ENCODE measurements at places on chromosomes 2 and 18.

DNA sequence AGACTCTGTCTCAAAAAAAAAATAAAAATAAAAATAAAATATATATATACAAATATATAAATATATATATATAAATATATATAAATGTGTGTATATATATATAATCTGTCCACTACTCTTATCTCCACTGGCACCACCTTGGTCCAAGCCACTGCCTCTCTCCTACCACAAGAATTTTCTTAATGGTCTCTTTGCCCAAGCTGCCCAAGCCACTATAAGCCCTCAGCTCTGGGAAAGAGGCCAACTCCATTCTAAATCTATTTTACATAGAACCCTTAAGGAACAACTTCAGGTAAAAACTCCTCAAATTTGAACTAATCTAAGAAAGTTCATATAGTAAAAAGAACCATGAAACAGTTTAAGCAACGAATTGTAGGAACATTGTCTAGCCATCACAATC, 45.6 kb upstream of the GREB1L start:
- no peak for DNase-seq

- DNase-seq = peak; percentile 82
Measured at GRCh38 chr2:152571048-152571766, 146.1 kb downstream of the PRPF40A start.

DNA sequence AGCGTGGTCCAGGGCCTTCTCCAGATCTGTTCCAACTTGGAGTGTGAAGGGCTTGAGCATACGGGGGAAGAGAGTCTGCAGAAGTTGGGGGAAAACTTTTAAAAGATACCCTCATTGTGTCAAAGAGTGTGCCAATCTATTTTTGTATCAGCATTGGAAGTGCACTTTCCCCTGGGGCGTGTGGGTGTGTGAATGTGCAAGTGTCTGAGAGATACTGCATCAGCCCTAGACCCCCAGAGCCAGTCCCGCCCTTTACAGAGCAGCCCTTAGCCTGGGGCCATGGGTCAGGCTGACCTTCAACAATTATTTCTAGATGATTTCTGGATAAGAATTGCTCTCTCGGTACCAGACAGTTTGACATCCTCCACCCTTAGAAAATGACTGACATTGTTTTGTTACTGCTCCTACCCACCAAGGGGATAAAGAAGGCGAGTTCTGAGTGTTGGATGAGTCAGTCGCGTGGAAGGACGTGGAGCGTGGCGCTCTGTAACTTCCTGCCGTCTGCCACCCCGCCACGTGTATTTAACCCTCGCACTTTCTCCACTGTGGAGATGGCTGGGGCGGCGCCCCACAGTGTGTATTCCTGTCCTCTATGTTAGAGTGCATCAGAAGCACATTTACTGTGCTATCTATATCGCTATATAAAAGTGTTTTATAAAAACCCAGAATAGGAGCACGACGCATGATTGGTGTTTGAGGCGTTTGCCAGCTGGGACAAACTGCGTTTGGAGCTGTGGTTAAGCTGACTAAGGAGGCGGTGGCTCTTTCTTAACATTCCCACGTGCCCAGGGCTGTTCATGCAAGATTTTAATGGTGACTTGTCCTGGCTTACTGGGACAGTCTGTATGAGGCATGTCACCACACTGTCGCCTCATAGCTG, 122.6 kb downstream of the CABLES1 start:
- peak; percentile 35 for DNase-seq

GRCh38 chr2:43171789-43172188, 54.6 kb downstream of the ZFP36L2 start:
- no peak for DNase-seq

DNA sequence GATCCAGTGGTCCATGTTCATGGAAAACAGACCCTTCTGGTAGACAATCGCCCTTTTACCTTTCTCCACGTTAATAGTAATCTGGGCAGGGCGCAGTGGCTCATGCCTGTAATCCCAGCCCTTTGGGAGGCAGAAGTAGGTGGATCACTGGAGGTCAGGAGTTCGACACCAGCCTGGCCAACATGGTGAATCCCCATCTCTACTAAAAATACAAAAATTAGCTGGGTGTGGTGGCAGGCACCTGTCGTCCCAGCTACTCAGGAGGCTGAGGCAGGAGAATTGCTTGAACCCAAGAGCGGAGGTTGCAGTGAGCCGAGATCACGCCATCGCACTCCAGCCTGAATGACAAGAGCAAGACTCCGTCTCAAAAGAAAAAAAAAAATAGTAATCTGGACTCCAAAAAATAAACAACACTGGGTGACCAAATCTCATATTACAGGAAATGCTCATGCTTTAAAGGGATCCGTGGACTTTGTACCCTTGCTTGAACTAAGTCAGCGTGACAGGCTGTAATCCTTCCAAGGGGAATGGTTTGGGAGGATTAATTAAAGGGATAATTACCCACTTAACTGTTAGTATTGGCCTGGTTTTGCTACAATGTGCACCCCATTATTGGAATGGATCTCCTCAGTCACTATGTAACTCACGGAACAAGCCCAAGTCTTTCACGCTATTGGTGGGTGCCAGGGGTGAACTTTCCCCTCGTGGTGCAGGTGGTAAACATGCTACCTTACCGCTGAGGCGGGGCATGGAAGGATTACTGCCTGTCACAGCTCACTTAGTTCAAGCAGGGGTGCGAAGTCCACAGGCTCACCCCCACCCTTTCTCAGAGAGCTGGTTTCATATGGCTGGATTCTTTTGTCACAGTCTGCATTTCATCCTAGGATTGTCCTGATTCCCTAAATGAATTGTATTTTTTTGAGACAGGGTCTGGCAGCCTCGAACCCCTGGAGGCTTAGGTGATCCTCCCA, 36.7 kb downstream of the PROC start:
- no peak for DNase-seq

DNA sequence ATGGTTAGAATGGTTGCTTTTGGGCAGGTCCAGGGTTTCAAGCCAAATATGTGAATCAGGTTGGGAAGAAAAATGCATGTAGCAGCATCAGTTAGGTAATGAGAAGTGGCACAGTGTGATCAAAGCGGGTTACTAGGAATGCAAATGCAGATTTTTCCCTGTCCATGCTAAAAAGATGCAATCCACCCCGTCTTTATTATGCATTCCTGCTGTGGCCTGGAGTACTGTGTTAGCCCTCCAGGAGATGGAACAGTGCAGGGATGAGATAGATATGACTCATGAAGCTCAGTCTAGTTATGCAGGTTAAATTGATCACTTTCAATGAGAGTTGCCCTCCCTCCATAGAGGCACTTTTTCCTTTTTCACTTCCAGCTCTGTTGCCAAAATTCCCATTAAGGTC, 283.8 kb downstream of the CTNNA2 start:
- DNase-seq = no peak

DNA sequence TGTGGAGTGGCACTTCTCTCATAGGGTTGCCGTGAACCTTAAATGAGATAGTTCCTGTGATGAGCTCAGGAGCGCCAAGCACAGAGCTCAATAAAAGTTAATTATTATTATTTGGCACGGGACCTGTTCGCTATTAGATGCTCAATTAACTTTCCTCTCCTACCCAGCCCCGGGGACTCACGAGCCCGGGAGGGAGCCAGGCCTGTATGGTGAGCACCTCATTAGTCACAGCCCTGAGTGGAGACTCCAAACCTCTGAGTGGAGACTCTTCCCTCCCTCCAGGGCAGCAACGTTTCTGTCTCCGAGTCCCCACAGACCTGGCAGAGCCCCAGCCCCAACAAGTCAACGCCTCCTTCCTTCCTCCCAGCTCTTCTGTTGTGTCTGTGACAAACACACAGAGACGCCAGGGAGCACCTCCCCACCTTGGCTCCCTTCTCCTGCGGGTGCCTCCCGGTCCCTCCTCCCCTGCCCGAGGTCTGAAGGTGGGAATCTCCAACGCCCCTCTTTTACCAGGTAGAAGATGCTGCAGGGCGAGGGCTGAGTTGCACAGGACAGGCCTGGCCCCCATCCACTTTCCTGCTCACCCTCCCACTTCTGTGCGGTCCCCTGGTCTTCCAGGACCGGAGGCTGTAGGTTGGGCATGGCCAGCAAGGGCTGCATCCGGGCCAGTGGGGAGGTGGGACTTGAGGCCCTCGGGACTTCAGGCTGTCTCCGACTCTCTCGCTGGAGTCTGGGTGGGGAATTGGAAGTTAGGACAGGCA, 52.7 kb upstream of the ODC1 start:
- peak; percentile 72 for DNase-seq

DNA sequence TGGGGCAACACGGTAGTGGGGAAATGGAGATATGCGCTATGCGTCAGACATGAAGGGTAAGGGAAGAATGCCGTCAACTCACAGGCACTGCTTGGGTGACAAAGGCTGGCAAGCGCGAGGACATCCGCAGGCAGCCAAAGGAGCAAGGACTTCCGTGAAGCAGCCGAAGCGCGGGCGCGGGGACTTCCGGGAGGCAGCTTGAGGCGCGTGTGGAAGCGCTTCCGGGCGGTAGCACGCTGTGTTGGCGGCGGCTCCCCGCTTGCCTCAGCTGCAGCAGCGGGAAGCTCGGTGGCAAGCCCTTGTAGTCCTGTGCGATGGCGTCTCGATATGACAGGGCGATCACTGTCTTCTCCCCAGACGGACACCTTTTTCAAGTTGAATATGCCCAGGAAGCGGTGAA, at the start of gene PSMA8:
Gene PSMA8, plus strand, starts transcription at position 218 of the 400 bp plus-strand sequence. Its CDS starts 97 bp downstream, at position 315.
- peak; percentile 5 for DNase-seq

GRCh38 chr2:180905002-180905401, 75.4 kb upstream of the UBE2E3 start:
- no peak for DNase-seq

DNA sequence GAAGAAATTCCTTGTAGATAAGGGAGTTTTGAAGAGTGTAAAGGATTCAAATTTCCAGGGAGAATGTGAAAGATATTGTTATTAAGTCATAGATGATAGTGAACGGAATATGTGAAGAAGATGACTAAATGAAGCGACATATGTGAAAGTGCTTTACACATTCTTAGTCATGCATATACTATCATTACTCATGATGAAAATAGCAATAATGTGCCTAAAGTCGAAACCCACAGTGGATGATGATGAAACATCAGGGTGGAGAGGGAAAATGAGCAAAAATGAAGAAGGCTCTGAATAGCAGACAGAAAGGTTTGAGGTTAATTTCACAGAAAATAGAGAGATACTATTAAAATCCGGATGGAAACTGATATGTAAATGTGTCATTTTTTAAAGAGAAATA, 1237.1 kb downstream of the LRP1B start:
- peak; percentile 86 for DNase-seq

DNA sequence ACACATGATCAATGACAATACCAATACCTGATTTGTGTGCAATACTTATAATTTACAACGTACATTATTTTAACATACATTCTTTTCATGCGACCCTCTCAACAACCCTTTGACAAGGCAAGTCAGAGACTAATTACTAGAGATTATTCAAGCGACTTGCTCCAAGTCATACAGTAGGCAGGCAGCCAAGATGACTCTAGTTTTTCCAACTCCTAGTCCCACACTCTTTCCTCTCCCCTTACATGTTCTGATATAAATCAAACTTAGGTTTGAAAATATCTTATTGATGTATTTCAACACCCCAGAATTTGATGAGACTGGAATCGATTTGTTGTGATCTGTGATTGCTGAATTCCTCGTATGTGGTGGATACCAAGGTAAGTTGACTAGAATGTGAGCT, 8.0 kb upstream of the CYP27C1 start:
- DNase-seq = no peak

GRCh38 chr2:158968396-158969161, at the start of gene TANC1:
Gene TANC1, plus strand, starts transcription at chr2:158968640. Its CDS starts 97,271 bp downstream, at chr2:159065911.
- peak; percentile 93 for DNase-seq

GRCh38 chr2:194271293-194271961, 1385.6 kb upstream of the SLC39A10 start:
- DNase-seq = no peak

DNA sequence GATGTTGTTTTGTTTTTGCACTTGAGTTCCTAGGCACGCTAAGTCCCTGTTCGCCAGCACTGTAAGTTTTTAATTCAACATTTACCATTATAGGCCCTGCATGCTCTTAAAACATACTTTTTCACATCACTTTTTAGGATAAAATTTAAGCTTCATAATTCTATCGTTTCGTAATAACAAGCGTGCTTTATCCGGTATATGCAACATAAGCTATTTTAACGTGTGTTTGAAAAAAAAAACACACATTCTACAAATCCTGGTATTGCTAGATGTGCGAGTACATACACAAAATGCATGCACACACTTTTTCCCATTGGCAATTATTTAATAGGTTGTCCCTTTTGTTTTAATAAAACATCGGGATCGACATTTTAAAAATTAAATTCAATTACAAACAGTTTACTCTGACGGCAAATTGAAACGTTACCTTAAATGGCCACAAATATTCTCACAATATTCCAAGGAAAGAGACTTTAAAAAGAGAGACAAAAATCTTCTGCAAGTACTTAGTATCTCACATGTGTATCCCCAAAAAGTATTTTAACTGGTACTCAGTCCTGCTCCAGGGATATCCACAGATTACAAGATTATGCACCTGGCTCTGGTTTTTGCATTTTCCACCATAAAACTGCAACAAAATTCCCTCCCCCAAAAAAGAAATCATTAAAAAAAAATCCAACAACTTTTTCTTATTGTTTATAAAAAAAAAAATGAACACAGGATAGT, 1.0 kb upstream of the TCF4 start:
- DNase-seq = peak; percentile 10

- DNase-seq = no peak
Measured at GRCh38 chr2:1951586-1951985, 207.3 kb upstream of the PXDN start.

GRCh38 chr2:200373973-200374416, 67.5 kb downstream of the SPATS2L start:
- DNase-seq = no peak

GRCh38 chr2:58606799-58607198, 365.7 kb upstream of the FANCL start:
- DNase-seq = no peak

DNA sequence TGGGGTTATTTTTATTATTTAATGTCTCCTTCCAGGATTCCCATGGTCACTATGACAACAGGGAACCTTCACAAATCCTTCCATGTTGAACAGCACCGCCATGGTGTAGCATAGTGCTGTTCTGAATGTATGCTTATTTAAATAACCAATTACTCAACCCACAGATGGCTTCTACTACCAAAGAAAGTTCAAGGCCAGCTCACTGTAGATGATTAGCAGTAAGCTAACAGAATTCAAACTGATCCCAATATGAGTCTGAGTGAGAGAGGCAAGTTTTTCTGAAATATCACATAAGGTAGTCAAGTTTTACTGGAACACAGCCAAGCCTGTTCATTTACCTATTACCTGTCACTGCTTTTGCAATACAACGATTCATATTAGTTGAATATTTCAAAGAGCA, 51.2 kb downstream of the CLASP1 start:
- DNase-seq = no peak

DNA sequence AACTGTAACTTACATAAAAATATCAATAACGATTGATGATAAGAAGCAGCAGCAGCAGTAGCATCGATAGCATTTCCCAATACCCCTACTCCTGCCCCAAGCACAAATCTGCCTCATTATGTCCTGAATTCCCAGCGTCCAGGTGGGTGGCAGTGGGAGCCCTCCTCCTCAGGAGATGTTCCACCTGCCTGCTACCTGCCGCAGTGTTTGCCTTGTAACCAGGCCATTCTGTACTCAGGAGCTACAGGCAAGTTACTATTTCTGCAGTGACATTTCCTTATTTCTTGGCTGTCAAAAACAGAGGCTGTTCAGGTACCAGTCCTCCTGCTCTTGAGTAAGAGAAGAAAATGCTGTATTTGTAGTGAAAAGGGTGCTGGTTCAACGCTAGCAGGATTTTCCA, 236.4 kb downstream of the CNTNAP5 start:
- DNase-seq = no peak

GRCh38 chr2:214108598-214108997, 302.3 kb upstream of the VWC2L start:
- DNase-seq = no peak

GRCh38 chr2:189337656-189338055, 103.6 kb upstream of the WDR75 start:
- no peak for DNase-seq

All from mammary epithelial cell (primary cell).